Hematopoietic multipotent progenitor cell (in vitro differentiated cells): ENCODE measurements at places on chromosomes 12 and 14.

GRCh38 chr12:98955284-98955683 lies 310.2 kb downstream of the APAF1 start:
- no peak for DNase-seq

DNA sequence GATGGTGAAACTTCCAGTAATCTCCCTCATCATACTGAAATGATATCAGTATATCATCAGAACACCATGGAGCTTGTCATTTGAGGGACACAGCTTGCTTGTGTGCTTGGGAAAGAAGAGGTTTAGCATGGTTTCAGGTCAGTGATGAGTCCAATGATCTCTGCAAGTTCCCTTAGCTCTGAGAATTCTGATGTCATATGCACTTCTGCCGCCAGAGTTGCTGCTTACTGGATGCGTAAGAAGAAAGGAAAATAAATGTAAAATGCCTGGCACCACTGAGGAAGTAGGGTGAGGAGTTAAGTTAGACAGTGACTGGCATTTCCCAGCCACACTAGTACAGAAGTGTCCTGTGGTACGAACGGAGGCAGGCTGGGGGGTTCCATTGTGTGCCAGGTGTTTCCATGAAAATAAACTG lies 22.6 kb downstream of the PRKCH start:
- DNase-seq: peak; percentile 21

DNA sequence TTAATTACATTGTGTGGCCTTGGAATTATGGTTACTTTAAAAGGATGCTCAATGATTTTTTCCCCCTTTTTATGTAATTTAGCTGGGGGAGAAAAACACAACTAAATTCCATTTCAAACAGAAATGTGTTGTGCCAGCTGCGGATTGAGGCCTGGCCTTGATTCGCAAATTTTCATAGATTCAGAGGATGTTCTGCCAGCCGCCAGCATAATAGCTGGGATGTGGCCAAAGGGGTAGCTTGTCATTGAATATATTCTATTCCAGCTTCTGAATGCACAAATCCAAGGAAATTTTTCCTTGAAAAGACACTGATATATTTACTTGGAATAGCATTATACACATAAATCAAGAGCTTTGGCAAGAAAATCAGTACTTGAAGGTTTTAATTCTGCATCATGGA lies 43.7 kb downstream of the TRHDE start:
- DNase-seq: no peak

DNA sequence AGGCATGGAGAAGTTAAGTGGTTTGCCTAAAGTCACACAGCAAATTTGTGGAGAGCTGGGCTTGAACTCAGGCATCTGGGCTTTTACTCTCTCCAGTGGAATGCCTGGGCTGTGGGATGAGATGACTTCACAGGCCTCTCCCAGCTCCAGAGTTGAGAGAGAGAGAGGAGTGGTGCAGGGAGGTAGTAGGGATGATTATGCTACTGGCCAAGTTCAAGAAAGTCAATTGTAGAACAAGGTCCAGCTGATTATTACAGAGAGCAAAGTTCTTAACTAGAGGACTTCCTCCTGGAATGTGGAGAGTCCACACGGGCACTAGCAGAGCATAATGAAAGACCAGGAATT lies 769 bp upstream of the EMP1 start:
- DNase-seq: no peak

DNA sequence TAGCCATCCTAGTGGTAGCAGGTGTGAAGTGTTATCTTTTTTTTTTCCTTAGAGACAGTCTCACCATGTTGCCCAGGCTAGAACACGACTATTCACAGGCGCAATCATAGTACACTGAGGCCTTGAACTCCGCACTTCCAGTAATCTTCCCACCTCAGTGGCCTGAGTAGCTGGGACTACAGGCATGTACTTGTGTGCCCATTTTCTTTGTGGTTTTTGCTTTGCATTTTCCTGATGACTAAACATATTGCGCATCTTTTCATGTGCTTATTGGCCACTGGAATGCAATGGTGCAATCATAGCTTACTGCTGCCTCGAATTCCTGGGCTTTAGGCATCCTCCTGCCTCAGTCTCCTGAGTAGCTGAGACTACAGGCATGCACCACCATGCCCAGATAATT lies 33.3 kb upstream of the GCH1 start:
- DNase-seq: no peak

DNA sequence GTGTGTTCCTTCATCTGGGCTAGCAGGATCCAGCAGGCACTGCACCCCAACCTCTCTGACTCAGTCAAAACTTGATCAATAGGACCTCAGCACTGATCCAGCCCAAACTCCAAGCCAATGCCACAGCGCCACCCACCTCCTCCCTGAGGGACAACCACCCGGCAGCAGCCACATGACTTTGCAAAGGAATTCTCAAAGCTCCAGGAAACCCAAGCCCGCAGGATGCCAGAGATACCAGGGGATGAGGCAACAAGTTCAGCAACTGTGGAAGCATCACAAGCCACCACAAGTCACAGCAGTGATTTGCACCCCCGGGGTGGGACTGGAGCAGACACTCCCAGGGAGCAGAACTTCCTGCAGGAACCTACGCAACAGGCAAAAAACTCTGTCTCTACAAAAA lies 37.3 kb downstream of the ACTN1 start:
- DNase-seq: no peak

- DNase-seq: peak; percentile 83
These were observed at the start of gene RAD51B for GRCh38 chr14:67819563-67820421. Gene RAD51B, plus strand, starts transcription at chr14:67819779.

GRCh38 chr14:26611259-26611658 lies 13.4 kb upstream of the NOVA1 start:
- no peak for DNase-seq

DNA sequence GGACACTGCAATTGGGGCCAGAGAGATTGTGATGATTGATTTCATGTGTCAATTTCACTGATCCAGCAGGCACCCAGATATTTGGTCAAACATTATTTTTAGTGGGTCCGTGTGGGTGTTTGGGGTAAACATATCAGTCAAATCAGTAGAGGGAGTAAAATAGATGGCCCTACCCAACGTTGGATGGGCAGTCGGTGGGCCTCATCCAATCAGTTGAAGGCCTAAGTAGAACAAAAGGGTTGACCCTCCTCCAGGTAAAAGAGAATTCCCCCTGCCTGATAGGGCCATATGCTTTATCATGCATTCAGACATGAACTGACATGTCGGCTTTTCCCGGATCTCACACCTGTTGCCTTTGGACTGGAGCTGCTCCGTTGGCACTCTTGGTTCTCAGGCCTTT lies 195.1 kb upstream of the CAND1 start:
- no peak for DNase-seq

GRCh38 chr14:104874571-104875411 lies 9.7 kb downstream of the CEP170B start:
- no peak for DNase-seq

GRCh38 chr12:52606581-52607218 lies 5.4 kb upstream of the KRT72 start:
- DNase-seq: no peak

DNA sequence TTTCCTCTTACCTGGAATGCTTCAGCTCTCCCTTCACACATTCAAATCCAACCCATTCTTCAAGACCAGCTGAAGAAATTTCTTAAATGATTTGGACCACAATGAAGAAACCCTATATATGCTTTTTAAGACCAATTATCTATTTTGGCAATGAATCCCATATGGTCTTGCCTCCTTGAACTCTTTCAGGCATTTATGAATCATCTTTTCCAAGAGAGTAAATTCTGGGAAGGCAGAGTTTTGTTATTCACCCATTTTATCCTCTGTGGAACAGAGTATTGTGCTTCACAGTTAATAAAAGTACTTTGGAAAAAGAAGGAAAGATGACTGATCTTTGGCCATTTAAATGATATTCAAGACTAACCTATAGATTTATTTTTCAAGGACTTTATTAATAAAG lies 14.0 kb downstream of the GIT2 start:
- DNase-seq: no peak

DNA sequence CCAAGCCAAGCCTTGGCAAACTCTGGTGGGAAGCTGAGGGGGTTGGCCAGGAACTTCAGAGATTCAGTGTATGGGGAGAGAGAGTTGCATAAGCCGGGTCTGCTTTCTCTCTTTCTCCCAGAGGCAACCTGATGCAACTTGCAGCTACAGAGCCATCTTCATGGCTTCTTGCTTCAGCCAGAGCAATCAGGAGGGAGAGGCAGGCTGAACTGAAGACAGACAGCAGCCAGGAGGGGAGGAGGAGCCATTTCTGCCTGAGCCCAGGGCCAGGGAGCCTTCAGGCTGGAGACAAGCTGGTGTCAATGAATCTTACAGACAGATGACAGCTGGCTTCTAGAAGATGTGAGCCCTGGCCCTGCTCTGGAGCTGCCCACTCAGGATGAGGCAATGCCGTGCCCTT lies 18.7 kb downstream of the NPC2 start:
- DNase-seq: no peak

GRCh38 chr14:99968191-99968920 lies 96.9 kb upstream of the EVL start:
- no peak for DNase-seq

GRCh38 chr14:89634037-89634436 lies 217.0 kb upstream of the FOXN3 start:
- no peak for DNase-seq

GRCh38 chr14:87600240-87600639 lies 392.7 kb downstream of the GALC start:
- no peak for DNase-seq

DNA sequence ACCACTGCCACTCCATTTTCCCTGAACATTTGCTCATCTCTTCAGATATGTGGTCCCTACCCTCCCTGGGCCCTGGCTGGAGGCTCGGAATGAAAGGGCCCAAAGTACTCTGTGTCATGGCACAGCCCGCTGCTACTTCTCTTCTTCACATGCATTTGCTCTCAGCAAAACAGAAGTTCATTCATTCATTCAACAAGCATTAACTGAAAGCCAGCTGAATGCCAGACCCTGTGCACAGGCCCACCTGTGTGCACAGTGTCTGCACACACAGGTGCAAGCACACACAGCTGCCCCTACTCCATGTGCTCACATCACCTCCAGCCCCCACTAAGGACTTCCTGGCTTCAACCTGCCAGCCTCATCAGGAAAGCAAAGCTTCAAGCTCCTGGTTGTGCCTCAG lies 7.8 kb downstream of the WNT1 start:
- no peak for DNase-seq

DNA sequence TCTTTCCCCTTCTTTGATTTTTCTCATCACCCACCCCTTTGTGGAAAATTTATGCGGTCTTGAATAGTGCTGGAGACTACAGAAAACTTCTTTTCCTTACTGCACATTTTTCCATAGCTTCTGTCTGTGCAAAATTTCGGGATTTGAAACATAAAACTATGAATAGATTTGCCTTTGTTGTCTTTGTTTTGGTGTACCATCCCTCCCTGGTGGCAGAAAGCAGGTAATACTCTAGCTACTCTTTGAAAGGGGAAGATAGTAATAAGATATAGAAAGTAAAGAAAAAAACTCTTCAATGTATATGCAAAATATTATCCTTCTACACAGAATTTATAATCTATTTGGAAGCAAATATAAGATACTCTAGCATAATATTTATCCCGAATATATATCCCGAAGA lies 79.1 kb upstream of the LMO3 start:
- no peak for DNase-seq

GRCh38 chr12:20099395-20100183 lies 268.7 kb upstream of the PDE3A start:
- no peak for DNase-seq

DNA sequence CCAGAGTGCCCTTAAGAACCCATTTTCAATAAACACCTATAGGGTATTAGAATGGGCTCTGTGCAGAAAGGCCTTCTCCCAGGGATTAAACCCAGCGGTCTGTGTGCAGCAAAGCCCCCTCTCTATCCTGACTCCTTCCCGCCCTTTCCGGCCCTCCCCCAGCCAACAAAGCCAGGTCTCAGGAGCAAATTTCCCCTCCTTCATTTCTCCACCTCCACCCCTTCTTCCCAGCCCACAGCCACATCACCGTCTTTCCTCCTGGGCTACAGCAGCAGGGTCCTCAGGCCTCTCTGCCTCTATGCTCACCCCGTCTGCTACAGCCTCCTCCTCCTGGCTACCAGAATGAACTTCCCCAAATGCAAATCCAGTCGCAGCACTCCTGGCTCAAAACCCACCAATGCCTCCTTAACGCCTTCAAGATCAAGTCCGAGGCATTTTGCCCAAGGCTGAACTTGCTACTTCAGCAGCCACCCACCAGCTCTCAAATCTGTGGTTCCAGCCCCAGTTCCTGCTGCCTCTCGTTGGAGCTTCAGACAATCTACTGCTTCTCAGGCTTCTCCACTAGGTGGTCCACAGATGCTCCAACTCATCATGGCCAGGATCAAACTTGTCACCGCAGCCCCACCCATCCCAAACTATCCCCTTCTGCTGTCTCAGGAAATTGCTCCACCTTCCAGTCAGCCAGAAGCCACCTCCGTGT lies 134.8 kb downstream of the BCL11B start:
- DNase-seq: no peak

DNA sequence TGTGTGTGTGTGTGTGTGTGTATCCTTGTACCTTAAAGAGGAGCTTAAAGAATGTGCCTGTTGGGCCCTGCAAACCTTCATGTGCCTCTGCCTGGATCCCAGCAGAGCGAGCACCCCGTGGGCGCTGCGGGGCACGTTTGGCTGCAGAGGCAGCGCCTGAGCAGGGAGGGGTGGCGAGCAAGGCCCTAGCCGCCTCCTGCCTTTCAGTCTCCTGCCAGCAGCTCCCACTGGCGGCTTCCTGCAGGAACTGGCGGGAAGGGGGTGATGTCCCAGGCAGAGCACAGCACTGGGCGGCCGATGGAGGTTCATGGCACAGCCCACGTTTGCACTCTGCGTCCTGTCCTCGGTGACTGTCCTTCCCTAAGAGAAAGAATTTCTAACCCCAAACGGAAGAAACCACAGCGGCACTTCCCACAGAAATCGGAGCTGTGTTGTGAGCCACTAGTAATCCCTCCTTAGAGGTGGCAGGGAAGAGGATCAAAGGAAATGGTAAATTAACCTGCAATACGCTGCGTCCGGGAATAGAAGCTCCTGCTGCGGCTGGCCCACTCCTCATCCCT lies 19.8 kb downstream of the ZBTB42 start:
- DNase-seq: no peak

DNA sequence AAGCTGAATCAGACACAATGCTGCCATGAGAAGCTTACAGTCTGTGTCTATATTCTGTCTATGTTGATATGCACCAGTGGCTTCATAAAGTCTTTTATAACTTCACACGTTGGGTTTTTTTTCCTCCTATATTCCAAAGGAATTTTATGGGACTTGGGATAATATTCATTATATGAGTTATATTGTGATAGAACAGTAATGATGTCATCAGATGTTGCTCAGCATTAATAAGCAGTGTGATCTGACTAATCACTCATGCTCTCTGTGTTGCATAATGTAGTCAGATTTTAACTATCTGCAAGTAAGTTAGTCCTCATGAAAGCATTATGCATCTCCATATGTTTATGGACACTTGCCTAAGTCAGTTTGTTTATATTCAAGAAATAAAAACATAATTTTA lies 159.6 kb downstream of the PLCZ1 start:
- DNase-seq: no peak

GRCh38 chr14:52313903-52314594 lies at the start of gene PTGER2:
Gene PTGER2, plus strand, starts transcription at chr14:52314312. Its CDS starts 237 bp downstream, at chr14:52314549.
- DNase-seq: peak; percentile 91
